Left ventricle myocardium superior (tissue), 1 donor: ENCODE measurements at places on chromosomes 2 and 18. TPM values are rescaled to one million over a fixed set of nuclear protein-coding genes. Genes with fewer than 3 reads are reported as not detected.

Gene DSG4
- total RNA-seq = not detected

Gene NXPH2
- total RNA-seq = not detected

Gene PUS10
- total RNA-seq = 5.5 TPM

Gene LGALSL
- total RNA-seq = 5.8 TPM

Gene LAPTM4A
- 246 TPM for total RNA-seq

DNA sequence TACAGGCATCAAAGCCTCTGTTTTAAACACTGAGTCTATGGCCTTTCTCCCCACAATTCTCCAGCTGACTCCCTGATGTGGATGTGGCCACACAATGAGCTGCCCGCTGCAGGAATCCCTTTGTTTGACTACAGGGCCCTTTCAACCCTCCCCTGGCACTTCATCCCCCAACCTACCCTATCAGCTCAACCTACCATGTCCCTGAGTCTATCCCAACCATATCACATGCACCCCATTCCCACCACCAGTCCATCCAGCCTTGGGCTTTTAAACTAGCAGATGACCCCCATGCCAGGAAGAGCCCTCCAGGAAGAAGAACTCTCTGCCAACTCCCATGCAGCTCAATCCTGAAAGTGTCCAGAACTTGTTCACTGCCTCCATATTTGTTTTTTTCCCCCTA lies 46.9 kb upstream of the TEX51 start:
- DNase-seq = no peak

DNA sequence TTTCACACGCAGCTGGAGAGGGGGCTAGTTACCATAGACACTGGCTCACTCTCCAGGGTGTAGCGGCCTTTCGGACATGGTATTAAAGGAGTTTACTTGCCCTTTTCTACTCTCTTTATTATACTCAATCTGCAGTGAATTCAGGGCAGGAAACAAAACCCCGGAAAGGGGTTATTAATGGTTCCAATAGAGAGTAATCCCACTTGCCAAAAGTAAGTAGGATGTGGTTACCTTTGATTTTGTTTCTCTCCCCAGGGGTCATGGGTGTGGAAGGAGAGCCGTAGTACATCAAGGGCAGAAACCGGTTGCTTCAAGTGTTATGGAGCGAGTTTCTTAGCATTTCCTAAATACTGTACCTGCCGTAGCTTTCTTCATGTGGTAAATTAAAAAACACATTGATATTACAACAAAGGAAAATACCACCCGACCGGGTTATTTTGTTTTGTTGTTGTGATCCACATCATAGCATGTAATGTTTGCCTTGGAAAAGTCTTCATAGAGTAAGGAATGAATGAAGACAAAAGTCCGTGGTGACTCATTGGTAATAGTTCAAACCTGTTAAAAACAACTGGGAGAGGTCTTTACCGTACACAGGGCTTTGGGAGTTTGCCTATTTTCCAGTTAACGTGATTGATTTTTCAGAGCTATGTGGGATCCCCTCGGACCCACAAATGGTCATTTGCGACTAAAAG lies 71.5 kb downstream of the SLC4A3 start:
- DNase-seq = no peak

DNA sequence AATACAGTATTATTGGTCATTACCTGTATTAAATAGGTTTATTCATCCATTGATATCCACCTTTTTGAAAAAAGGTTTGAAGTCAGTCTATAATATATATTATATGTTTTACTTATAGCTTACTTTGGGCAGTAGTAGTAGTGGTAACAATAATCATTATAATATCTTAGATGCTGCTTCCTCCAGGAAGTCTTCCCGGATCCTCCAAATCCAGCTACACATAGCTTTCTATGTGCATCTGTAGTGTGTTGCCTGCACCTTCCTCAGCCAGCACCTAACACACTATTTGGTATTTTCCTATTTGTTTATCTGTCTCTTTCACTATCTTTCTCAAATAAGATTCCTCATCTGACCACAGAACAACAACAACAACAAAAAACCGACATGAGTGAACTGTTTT lies 81.0 kb downstream of the PRKCE start:
- DNase-seq = no peak
